Activated T-cell treated with anti-CD3 and anti-CD28 coated beads, Interleukin-2, amount 50 U/mL, for 1 hour (primary cell): ENCODE measurements at places on chromosomes 2 and 18.

DNA sequence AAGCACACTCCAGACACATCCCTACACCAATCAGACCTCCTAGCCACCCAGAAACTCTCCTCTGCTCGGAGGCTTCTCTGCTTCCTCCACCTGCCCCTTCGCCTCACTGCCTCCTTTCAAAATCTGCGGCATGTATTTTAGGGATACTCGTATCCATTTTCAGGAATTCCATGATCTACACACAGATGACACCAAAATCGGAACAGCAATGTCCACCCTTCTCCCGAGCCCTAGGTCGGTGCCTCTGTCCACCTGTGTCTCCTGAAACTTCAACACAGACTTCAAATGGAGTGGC, 1.4 kb upstream of the SH3BP4 start:
- DNase-seq = no peak

DNA sequence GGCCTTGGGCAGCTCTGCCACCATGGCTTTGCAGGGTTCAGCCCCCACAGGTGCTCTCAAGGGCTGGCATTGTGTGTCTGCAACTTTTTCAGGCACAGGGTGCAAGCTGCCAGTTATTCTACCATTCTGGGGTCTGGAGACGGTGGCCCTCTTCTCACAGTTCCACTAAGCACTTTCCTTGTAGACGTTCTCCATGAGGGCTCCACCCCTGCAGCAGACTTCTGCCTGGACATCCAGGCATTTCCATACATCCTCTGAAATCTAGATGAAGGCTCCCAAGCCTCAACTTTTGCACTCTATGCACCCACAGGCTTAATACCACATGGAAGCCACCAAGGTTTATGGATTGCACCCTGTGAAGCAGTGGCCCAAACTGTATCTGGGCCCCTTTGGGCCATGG, 91.0 kb upstream of the RND3 start:
- DNase-seq = no peak

DNA sequence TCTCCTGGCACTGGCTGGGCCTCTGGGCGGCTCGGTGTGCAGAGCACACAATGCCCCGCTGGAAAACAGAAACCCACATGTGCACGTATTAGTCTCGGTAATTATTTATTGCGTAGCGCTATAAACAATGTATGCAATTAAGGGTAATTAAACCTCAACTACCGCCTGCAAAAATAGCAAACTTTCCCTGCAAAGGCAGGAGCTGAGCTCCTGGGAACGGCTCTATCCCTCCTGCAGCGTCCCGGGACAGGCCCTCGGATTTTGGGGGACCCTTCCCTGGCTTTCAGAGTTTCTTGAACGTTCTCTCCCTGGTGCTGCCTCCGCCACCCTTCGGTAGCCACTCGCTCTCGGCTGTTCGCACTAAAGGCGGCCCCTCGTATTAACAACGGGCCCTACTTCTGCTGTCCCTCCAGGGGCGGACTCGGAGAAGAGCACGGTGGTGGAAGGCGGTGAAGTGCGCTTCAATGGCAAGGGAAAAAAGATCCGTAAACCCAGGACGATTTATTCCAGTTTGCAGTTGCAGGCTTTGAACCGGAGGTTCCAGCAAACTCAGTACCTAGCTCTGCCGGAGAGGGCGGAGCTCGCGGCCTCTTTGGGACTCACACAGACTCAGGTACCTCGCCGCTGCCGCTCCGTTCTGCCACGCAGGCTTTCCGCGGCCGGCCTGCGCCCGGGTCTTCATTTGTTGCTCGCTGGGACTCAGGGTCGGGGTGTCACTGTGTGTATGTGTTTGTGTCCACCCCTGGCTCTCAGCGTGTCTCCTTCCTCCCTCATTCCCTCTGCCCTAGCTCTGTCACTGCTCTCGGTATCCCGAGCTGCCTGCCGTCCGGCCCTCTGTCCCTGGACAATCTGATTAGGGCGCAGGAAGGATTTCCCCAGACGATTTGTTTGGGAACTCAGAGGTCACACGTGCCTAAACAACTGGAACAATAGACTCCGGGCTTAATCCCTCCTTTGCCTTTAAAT, 1.2 kb downstream of the DLX1 start:
- peak; percentile 64 for DNase-seq

DNA sequence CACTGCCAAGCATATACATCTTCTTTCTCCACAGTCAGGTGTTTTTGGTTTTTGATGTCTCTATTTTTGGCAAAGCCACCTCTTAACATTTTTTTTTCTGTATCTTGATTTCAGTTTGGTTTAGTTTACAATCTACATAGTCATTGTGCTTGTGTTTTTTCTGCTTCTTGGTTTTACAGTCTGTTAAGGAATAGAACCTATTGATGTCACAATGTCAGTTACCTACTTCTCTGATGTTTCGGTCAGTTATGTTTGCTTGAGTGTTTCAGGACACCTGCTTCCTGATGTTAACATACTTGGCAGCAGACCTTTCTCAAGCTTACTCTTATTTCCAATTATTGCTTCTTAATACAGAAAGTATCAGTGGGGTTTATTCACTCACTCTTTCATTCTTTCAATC, 253.3 kb downstream of the SPAG16 start:
- DNase-seq = no peak

DNA sequence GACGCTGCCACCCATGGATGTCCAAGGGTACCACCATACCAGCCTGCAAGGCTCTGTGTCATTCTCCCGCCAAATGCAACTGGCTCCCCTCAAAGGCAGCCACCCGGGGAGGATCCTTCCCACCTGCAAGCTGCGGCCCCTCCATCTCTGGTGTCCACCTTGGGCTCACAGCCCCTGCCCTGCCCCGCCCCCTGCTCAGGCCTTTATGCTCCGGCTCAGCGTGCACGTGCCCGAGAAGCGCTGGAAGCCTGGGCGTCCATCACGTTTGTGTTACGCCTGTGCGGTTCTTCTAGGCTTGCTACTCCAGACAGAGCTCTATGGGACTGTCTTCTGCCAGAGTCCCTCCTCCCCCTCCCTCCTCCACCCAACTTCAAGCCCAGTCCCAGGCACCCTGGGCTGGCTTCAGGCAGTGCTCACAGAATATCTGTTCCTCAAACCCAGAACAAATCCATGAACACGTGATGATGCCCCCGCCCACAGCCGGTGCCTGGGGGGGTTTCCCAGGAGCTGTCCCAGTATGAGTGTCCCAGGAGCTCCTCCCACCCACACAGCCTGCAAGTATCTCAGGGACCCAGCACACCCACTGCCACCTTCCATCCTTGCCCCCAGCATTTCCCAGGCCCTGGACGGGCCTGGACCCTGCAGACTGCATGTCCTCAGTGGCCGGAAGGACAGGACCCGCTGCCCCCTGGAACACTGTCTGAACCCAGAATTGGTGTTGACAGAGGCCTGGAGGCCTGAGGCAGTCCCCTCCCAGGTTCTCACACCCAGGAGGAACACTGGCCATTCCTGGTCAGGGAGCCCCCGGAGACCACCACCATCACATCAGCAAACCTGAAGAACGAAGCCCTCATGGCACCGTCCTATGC, 30.3 kb downstream of the KIF1A start:
- no peak for DNase-seq

- DNase-seq = no peak
Measured at GRCh38 chr2:98806236-98806697, 75.3 kb upstream of the MGAT4A start.

- no peak for DNase-seq
Measured at GRCh38 chr2:29272311-29272710, 157.1 kb downstream of the CLIP4 start.

DNA sequence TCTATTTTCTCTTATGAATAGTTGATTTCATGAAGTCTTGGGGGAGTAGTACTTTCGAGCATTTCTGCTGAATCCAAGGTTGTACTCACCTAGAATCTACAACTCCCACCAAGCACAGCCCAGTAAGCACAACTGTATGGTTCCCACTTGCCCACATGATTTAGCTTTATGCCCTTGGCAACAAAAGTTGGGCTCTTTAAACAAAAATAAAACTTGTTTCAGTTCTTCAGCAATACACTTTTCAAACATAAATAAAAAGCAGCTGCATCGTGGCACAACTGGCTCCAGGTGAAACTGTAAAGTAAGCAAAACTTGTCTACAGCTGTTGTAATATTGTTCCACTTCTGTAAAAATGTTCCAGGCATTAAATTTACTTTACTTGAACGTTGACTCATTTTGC, 99.8 kb upstream of the FSIP2 start:
- no peak for DNase-seq

GRCh38 chr2:177265824-177266817, 1.6 kb upstream of the NFE2L2 start:
- no peak for DNase-seq

GRCh38 chr2:217482056-217482710, 520.6 kb downstream of the TNS1 start:
- no peak for DNase-seq

DNA sequence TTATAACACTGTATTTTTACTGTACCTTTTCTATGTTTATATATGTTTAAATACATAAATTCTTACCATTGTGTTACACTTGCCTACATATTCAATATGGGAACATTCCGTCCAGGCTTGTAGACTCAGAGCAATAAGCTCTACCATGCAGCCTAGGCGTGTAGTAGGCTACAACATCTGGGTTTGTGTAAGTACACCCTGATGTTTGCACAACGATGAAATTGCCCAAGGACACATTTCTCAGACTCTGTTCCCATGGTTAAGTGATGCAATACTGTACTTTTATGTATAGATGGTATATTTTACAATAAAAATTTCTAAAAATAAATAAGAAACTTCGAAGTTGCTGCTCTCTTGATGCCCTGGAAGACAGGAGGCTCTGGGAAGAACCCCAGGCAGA, 38.4 kb downstream of the YPEL5 start:
- DNase-seq = no peak

- DNase-seq = peak; percentile 79
Measured at GRCh38 chr2:98822301-98823164, 91.6 kb upstream of the MGAT4A start.

- no peak for DNase-seq
Measured at GRCh38 chr2:173681881-173682650, 283.1 kb downstream of the SP3 start.

DNA sequence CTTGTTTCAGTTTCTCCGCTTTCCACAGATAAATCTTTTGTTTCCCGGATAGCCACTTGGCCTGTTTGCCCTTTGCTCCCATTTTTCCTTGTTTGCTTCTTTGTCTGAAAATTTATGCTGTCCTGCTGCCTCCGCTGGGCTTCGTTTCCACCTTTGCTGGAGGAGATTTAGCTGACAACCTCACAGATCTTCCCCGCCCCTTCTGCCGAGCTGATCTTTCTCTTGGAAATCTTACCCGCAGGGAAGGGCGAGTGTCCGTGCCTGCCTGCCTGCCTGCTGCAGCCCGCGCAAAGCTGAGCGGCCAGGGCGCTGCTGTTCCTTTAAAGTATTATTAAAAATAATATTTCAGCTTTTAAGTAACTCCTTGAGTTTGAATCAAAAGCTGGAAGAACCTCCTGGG, 1.4 kb upstream of the XRCC5 start:
- DNase-seq = no peak

GRCh38 chr2:171210864-171211431, 50.3 kb upstream of the TLK1 start:
- DNase-seq = no peak
